Prostate gland (tissue), 2 donors: ENCODE measurements at places on chromosomes 12 and 14. TPM values are rescaled to one million over a fixed set of nuclear protein-coding genes. Genes with fewer than 3 reads are reported as not detected.

The NRXN3 gene
- total RNA-seq = 8.2 TPM

The CNPY2 gene
- total RNA-seq = 101 TPM

The RNF34 gene
- total RNA-seq = 20.3 TPM

The OR11H12 gene
- total RNA-seq = not detected

The KRT5 gene
- 160 TPM for total RNA-seq

The PTPRR gene
- 0.32 TPM for total RNA-seq

The DBX2 gene
- total RNA-seq = 2.7 TPM

The KRT8 gene
- total RNA-seq = 536 TPM

The TMPO gene
- total RNA-seq = 79.6 TPM

The TBX3 gene
- 259 TPM for total RNA-seq
